Transverse colon (tissue), 4 donors: ENCODE measurements at places on chromosomes 5 and 9.
A peak's percentile ranks its signal among the peaks of the same experiment; 100 is the strongest.

- DNase-seq: no peak
- H3K4me3 ChIP-seq: no peak overlapping the region
- H3K27ac ChIP-seq: no peak overlapping the region
- no peaks in the 10 kb centered on the region for H3K27me3 ChIP-seq
- no peaks in the 10 kb centered on the region for H3K36me3 ChIP-seq
Observed at GRCh38 chr9:32930486-32930885, 70.9 kb downstream of the APTX start.

- H3K4me1 ChIP-seq: no peaks in the 10 kb centered on the region
- no peaks in the 10 kb centered on the region for H3K36me3 ChIP-seq
- no peak overlapping the region for H3K4me3 ChIP-seq
- no peak overlapping the region for H3K27ac ChIP-seq
- no peak for DNase-seq
Observed at GRCh38 chr9:11063263-11063662, 450.5 kb upstream of the PTPRD start.

GRCh38 chr9:95771556-95772246, 103.8 kb upstream of the ERCC6L2 start:
- peak; percentile 24 for DNase-seq
- peak overlapping the region; percentile 86 for H3K27ac ChIP-seq
- no peak overlapping the region for H3K4me3 ChIP-seq
- no peaks in the 10 kb centered on the region for H3K36me3 ChIP-seq

DNA sequence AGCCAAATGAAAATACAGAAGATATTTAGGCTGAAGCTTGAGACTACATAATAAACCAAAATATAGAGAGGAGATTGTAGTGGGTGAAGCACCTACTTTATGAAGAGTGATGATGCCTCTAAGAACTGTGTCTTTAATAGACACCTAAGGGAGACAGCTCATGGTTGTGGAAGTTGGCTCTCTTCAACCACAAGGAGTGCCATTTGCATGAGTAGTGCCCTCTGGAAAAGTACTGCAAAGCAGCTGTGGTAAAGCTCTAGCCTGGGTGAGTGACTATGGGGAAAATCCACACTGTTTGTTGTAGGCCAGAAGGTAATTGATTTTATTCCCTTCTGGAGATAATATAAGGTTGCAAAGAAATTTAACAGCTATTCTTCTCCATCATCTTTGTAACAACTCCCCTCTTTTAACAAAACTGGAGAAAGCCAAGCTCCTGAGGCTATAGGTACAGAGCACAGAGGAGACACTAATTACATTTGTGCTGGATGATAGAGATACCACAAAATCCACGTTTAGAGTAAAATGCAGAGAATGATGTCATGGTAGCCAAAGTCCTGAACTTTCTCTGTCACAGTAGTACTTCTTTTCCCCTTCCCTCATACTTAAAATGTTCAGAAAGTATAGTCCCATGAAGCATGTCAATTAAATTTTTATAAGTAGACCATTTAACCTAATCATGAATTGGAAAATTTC, 122.8 kb downstream of the STARD4 start:
- H3K4me3 ChIP-seq: no peak overlapping the region
- no peaks in the 10 kb centered on the region for H3K27me3 ChIP-seq
- no peak overlapping the region for H3K27ac ChIP-seq
- H3K36me3 ChIP-seq: no peaks in the 10 kb centered on the region
- no peak for DNase-seq

DNA sequence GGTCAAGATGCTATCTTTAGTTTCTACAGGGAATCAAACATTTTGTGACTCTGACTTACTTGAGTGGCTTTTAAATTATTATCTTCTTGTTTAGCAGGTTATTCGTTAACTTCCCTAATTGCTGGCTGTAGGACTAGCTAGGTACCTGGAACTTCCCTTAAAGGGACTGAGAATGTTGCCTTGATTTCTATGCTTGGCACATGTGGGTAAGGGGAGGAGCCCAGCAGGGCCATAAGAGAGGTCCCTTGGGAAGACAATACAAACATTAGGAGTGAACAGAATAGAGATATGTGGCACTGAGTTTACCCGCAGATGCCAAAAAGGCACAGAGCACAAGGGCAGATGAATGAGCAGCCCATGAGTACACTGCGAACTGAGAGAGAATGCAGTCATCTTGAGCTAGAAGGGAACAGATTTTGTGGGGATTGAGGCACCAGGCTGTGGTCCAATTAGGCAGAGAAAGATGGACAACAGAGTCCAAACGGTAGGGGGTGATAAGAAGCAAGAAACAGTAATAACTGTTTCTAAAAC, 9.8 kb downstream of the CKMT2 start:
- no peak overlapping the region for H3K4me3 ChIP-seq
- no peak overlapping the region for H3K27ac ChIP-seq
- no peaks in the 10 kb centered on the region for H3K4me1 ChIP-seq
- H3K36me3 ChIP-seq: no peaks in the 10 kb centered on the region

- H3K4me3 ChIP-seq: no peak overlapping the region
- H3K4me1 ChIP-seq: peaks cover 48% of the 10 kb centered on the region
- DNase-seq: peak; percentile 93
- no peaks in the 10 kb centered on the region for H3K27me3 ChIP-seq
- peak overlapping the region; percentile 54 for H3K27ac ChIP-seq
- H3K36me3 ChIP-seq: no peaks in the 10 kb centered on the region
Observed at GRCh38 chr5:140244525-140245025, 58.3 kb downstream of the PFDN1 start.

DNA sequence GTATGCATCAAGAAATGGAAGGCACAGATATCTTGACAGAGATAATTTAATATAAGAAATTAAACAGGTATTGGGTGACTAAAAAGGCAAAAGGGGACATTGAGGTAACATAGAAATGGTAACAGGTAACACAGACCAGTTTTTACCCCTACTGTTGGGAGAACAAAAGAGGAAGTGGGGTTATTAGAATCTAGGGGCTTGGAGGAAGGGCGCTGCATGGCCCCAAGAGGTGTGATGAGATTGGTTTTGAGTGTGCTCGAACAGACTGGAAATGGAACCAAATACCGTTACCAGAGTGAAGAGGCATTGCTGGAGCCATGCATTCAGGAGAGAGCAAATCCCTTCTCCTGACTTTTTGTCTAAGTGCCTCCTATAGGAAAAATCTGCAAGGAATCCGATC, 193.9 kb downstream of the ALDH1A1 start:
- H3K27ac ChIP-seq: no peak overlapping the region
- H3K36me3 ChIP-seq: no peaks in the 10 kb centered on the region
- DNase-seq: no peak
- H3K4me1 ChIP-seq: no peaks in the 10 kb centered on the region
- no peaks in the 10 kb centered on the region for H3K27me3 ChIP-seq
- H3K4me3 ChIP-seq: no peak overlapping the region

- H3K27me3 ChIP-seq: no peaks in the 10 kb centered on the region
- no peaks in the 10 kb centered on the region for H3K4me1 ChIP-seq
- no peak overlapping the region for H3K4me3 ChIP-seq
- H3K36me3 ChIP-seq: no peaks in the 10 kb centered on the region
Observed at GRCh38 chr9:4603830-4604229, 58.3 kb upstream of the PLPP6 start.

DNA sequence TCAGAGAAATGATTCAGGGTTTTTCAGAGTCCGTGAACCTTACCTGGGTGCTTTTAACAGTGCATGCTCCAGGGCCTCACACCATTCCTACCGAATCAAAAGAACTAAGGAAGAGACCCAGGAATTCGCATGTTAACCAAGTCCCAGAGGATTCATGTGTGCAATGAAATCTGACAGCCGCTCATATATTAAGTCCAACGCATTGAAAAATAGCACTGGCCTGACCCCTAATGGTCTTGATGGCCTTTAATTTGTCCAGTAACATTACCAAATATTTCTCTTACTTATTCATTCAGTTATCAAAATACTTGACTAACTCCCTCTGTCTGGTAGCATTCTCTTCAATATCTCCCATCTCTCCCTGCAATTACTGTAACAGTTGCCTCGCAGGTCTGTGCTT, 55.0 kb upstream of the MARCHF11 start:
- no peaks in the 10 kb centered on the region for H3K4me1 ChIP-seq
- no peak overlapping the region for H3K4me3 ChIP-seq
- DNase-seq: no peak
- H3K27ac ChIP-seq: no peak overlapping the region
- no peaks in the 10 kb centered on the region for H3K36me3 ChIP-seq

DNA sequence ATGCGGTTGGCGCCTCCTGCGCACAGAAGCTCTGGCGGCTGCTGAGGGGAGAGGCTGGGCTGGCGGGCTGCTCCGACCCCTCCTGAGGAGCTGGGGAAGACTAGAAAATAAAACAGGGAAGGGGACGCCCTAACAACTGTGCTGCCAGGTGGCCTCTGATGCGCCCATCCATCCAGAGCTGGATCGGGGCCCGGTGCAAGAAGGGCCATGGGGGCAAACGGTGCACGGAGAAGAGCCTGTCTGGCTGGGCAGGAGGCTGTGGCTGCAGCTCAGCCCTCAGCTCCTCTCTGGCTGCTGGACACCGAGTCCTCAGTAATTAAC, 21.0 kb upstream of the MRNIP start:
- H3K27me3 ChIP-seq: no peaks in the 10 kb centered on the region
- H3K36me3 ChIP-seq: peaks cover 54% of the 10 kb centered on the region
- DNase-seq: no peak
- no peaks in the 10 kb centered on the region for H3K4me1 ChIP-seq

GRCh38 chr9:124698265-124698664, 72.8 kb downstream of the NR6A1 start:
- H3K27ac ChIP-seq: no peak overlapping the region
- H3K4me1 ChIP-seq: no peaks in the 10 kb centered on the region
- H3K4me3 ChIP-seq: no peak overlapping the region
- H3K27me3 ChIP-seq: no peaks in the 10 kb centered on the region
- H3K36me3 ChIP-seq: no peaks in the 10 kb centered on the region

GRCh38 chr5:125186911-125187375, 440.5 kb upstream of the ZNF608 start:
- DNase-seq: no peak
- no peak overlapping the region for H3K27ac ChIP-seq
- no peak overlapping the region for H3K4me3 ChIP-seq
- H3K27me3 ChIP-seq: no peaks in the 10 kb centered on the region
- H3K4me1 ChIP-seq: no peaks in the 10 kb centered on the region
- H3K36me3 ChIP-seq: no peaks in the 10 kb centered on the region

GRCh38 chr5:86797677-86798076, 179.9 kb downstream of the COX7C start:
- no peaks in the 10 kb centered on the region for H3K4me1 ChIP-seq
- no peak for DNase-seq
- H3K27me3 ChIP-seq: no peaks in the 10 kb centered on the region
- no peak overlapping the region for H3K4me3 ChIP-seq
- H3K27ac ChIP-seq: no peak overlapping the region

- H3K27me3 ChIP-seq: no peaks in the 10 kb centered on the region
- no peaks in the 10 kb centered on the region for H3K4me1 ChIP-seq
- no peak overlapping the region for H3K4me3 ChIP-seq
- no peak for DNase-seq
- no peak overlapping the region for H3K27ac ChIP-seq
Observed at GRCh38 chr9:101269591-101270283, 115.1 kb downstream of the BAAT start.

- no peak for DNase-seq
- no peaks in the 10 kb centered on the region for H3K27me3 ChIP-seq
- no peak overlapping the region for H3K4me3 ChIP-seq
- H3K4me1 ChIP-seq: peaks cover 27% of the 10 kb centered on the region
Observed at GRCh38 chr5:109484597-109484996, 74.8 kb upstream of the PJA2 start.

DNA sequence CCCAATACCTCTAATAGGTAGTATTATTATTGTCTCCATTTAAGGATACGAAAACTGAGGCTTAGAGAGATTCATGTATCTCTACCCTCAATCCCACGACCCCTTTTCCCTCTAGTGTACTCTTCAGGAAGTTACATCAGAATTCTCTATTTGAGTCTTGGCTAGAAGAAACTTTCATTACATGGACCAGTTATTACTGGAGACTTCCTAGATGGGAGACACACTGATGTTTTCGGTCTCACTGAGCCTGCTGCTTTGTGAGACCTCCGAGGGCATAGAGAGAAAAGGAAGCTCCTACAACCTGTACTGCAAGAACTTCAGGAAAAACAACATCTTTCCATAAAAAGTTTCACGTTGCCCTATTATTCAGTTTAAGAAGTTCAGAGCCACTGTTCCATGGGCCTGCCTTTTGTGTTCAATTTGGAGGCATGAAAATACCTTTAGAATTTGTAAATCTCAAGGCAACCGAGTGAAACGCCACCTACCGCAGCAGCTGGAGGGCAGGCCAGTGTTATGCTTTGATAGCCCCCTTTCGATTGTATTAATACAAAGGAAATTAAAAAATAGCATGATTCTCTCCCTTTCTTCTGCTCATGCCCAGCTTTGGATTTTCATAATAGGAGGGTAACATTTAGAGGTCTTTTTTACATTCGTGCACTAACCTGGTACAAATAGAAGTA, 223.3 kb downstream of the EBF1 start:
- no peak for DNase-seq
- no peaks in the 10 kb centered on the region for H3K27me3 ChIP-seq
- no peak overlapping the region for H3K4me3 ChIP-seq
- peak overlapping the region; percentile 31 for H3K27ac ChIP-seq

DNA sequence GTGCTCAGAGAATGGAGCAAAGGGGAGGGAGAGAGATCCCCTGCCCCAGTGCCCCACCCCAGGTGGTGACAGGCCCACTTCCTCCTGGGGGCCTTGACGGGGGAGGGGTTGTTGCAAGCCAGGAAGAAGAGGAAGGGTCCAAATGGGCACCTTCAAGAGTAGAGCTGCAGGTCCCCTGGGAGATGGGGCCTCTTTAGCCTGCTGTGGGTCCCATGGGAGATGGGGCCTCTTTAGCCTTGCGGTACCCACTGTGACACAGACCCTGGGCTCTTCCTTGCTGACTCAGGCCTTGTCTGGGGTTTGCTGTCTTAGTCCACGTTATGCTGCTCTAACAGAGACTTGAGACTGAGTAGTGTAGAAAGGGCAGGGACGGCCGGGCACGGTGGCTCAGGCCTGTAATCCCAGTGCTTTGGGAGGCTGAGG, 9.6 kb upstream of the TOR4A start:
- H3K27ac ChIP-seq: peak overlapping the region; percentile 83
- H3K4me3 ChIP-seq: no peak overlapping the region
- H3K36me3 ChIP-seq: peaks cover 36% of the 10 kb centered on the region
- H3K4me1 ChIP-seq: peaks cover 23% of the 10 kb centered on the region

- H3K27me3 ChIP-seq: no peaks in the 10 kb centered on the region
- H3K27ac ChIP-seq: no peak overlapping the region
- H3K36me3 ChIP-seq: no peaks in the 10 kb centered on the region
- H3K4me1 ChIP-seq: no peaks in the 10 kb centered on the region
- H3K4me3 ChIP-seq: no peak overlapping the region
Observed at GRCh38 chr5:61817472-61818326, 485.6 kb downstream of the ZSWIM6 start.

- H3K27ac ChIP-seq: no peak overlapping the region
- H3K36me3 ChIP-seq: no peaks in the 10 kb centered on the region
- no peaks in the 10 kb centered on the region for H3K4me1 ChIP-seq
- no peak overlapping the region for H3K4me3 ChIP-seq
Observed at GRCh38 chr5:166045961-166046360, 2245.5 kb upstream of the WWC1 start.

- DNase-seq: no peak
- no peaks in the 10 kb centered on the region for H3K27me3 ChIP-seq
- no peaks in the 10 kb centered on the region for H3K4me1 ChIP-seq
- H3K27ac ChIP-seq: no peak overlapping the region
- H3K36me3 ChIP-seq: no peaks in the 10 kb centered on the region
Observed at GRCh38 chr5:38400365-38400764, 142.0 kb downstream of the EGFLAM start.
